ENCODE measurements at places on chromosomes 16 and 17. TPM values are rescaled to one million over a fixed set of nuclear protein-coding genes. Genes with fewer than 3 reads are reported as not detected.

CPHXL2 gene
- total RNA-seq, result not detected

CDRT4 gene
- total RNA-seq, result 1.8 TPM

ZNF267 gene
- 5.8 TPM for total RNA-seq

DGKE gene
- total RNA-seq, result 5.2 TPM

DLG4 gene
- 17.6 TPM for total RNA-seq

Measured in smooth muscle cell of trachea (primary cell).